Stimulated activated CD8-positive, alpha-beta memory T cell treated with anti-CD3 and anti-CD28 coated beads, Interleukin-7, amount 100 ng/mL, for 1 hour (primary cell): ENCODE measurements at places on chromosomes 7 and 10.

DNA sequence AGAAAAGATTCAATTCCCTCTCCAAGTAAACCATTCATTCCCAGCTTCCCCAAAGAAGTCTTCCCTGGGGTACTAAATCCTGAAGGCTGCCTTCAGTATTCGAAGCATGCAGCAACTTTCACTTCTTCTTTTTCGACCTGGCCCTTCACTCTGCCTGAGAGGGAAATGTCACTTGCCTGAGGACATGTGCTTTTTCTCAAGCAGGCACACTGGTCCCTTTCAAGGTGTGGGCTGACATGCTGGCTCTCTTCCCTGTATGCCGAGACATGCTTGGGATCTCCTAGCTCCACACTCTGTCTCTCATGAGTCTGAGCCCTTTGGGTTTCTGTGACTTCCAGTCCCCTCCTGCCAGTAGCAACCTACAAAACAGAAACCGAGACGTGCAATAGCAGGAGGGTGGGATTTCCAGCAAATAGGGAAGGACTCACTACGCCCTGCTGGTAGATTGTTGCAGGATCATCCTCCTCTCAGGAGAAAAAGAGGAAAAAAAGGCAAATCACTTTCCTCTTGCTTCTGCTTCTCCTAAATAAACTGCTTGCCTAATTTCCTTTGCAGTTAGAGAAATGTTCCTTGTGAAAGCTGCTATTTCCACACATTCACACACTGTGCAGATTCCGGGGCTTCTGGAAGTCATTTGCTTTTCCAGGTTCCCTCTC lies 33.5 kb downstream of the FIGNL1 start:
- DNase-seq, result no peak

DNA sequence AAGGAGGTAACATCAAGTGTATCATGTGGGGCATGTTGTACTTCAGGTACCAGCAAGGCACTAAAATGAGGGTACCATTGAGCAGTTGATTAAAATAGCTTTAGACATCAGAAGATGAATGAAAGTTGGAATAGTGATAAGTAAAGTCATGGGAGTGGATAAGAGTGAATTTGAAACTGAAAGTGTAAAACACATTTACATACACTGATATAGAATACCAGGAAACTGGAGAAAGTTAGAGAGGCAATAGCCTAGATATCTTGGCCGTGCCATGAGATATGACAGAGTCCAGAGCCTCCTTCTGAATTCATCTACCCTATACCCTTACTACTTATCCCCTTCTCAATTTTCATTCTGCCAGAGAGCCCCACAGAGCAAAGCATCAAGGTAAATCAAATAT lies 76.6 kb downstream of the GRM3 start:
- DNase-seq, result no peak

DNA sequence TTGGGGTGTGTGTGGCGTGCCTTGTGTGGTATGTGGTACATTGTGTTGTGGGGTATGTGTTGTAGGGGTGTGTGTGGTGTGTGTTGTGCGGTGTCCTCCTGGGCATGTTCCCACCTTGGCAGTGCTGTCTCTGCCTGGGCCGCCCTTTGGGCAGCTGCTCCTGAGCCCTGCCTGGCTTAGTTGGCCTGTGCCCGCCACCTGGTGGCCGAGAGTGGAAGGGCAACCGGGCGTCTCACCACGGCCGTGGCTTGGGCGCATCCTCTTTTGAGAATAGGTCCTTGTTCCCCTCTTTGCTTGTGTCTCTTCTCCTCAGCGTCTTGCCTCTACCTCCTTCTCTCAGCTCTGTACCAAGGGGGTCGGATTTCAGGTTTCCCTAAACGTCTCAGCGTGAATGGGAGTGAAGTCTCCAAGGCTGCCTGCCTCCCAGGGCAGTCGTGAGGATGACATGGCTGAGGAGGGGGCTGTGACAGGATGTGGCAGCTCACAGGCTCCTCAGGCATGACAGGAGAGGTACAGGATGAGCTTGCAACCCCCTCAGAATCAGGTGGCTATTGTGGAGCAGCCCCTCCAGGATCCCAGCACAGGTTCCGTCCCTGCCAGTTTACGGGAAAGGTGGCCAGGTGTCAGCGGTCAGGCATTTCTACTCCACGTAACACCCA lies 98.4 kb upstream of the PODXL start:
- peak; percentile 70 for DNase-seq

DNA sequence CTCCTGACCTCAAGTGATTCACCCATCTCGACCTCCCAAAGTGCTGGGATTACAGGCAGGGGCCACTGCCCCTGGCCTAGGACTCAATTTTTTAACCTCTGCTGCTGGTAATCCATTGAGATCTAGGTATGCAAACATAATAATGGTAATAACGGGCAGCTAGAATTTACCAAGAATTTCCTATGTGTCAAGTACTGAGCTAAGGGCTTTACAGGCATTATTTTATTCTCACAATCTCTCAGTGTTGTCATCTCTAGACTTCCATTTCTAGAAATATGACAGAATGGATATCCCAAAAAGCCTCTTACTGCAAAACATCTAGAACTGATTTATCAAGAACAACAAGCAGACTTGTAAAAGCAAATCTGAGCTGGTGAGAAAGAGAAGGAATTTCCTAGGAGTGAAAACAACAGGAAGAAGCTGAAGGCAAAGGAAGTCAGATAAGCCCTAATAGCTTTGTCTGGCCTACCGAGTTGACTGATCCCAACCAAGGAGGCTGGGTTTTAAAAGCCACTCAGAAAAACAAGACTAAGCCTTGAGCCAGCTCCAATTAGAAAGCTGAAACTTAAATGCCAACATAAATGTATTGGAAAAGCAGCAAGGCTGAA lies 70.6 kb downstream of the CCDC71L start:
- no peak for DNase-seq

GRCh38 chr7:2013381-2014311 lies 219.1 kb downstream of the MAD1L1 start:
- no peak for DNase-seq

DNA sequence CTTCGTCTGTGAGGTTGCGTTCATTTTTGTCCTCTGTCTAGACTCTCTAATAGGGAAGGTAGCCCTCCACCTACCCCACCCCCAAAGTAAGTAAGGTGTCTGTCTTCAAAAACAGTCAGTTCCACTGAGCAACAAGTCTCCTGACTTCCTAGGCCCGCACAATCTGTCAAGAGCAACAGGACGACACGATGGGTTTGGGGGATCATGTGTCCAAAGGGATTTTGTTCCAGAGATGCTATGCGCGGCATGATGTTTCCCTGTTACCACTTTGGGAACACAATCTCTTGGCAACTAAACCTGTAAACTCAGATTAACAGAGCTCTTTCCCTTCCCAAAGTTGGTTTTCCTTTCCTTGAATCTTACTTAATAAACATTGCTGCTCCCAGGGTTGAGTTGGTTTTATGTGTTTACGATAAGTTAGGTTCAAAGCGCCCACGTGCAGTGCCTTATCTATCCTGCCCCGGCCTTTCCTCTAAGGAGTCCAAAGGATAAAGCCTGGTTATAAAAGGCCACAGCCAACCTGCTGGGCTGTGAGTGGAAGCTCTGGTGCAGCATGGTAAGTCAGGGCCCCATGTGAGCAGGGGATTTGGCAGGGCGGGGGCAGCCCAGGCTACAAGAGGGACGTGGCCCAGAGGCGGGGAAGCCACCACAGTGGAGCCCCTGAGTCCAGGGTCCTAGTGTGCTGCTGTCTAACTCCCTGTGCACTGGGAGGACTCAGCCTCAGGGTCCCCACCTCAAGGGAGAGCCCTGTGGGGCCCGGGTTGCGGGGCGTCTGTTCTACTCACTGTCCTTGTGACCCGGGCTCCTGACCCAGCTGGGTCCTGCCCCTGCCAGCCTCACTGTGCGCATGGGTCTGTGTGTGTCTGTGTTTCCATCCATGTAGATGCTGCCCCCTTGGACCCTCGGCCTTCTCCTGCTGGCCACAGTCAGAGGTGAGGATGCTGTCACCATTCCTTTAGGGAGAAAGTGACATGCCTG lies at the start of gene PNLIPRP2:
TSS of gene PNLIPRP2 (plus strand) at position 531 of the 978 bp plus-strand sequence.
- DNase-seq, result no peak

DNA sequence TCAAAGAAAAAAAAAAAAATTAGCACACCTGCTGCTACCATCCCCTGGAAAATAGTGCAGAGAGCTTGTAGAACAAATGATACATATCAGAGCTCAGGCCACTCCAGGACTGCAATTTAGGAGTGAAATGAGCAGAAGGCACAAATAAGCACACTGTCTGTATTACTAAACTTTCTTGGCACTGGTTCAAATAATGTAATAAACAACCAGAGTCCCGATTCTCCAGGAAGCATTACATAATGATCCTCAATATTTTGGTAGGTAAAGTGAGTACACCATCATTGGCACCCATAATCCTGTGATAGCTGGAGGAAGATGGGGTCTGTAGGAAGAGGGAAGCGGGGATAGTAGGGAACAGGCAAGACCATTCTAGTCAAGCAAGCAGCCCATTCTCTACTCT lies 74.3 kb downstream of the SVOPL start:
- DNase-seq, result no peak

- DNase-seq, result no peak
Measured at GRCh38 chr10:87694011-87694794, 34.5 kb downstream of the PAPSS2 start.

- DNase-seq, result no peak
Measured at GRCh38 chr7:74718336-74718735, 55.5 kb upstream of the NCF1 start.

DNA sequence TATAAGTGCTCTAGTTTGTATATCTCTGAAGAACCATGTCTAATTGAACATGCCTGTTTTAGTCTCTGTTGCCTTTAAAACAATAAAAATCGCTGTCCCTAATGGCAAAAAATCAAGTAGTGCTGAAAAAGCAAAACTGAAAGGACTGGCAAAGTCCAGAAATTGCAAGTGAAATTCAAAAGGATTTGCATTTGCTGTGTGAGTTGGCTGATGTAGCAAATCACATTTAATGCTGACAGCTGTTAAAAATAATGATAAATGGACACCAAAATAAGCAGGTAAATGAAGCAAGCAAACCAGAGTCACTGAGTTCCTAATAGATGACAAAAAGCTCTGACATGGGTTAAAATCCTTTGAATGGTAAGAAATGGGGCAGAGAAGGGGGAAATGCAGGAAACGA lies 874.1 kb downstream of the GRM8 start:
- DNase-seq, result no peak

GRCh38 chr7:106717955-106718871 lies 57.3 kb upstream of the CCDC71L start:
- DNase-seq, result peak; percentile 23

DNA sequence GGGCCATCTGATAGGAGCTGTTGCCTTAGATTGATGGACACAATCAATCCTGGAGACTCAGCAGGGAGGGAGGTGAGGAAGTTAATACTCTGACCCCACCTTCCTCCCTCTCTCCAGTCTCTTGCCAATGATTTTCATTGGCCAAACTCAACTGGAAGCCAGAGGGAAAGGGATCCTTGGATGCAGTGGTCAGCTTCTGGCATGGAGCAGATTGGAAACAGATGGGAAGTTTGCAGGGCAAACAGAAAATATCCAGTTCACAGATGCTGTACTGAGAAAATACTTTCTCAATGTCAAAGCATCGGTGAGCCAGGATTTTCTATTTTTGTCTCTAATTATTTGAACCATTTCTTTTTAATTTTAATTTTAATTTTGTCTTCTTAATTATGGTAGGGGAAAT lies 170.8 kb downstream of the BBS9 start:
- no peak for DNase-seq

DNA sequence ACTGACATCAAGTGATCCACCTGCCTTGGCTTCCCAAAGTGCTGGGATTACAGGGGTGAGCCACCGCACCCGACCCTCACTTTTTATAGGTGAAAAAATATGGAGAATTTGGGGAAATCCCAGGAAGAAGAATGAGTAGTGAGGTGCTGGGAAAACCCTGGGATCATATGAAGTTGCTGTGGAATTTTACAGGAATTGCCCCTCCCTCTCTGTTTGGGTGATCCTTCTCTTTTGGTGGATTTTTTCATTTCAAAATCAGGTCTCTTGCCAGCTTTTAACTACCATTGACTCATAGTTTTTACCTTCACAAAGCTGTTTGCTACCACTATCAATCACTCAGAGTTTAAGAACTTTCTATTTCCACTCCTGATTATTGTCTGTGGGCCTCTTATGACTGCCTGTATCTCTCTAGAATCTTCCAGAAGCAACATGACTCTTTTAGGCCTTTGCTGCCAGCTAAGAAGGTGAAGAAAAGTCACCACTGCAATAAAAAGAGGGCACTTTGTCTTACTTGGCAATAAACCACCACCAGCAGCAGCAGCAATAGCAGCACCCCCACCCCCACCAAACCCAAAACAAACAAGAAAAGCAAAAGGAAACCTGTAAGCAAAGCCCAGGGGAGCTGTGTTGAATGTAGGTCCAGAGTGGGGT lies 4.0 kb upstream of the GIMAP8 start:
- no peak for DNase-seq

DNA sequence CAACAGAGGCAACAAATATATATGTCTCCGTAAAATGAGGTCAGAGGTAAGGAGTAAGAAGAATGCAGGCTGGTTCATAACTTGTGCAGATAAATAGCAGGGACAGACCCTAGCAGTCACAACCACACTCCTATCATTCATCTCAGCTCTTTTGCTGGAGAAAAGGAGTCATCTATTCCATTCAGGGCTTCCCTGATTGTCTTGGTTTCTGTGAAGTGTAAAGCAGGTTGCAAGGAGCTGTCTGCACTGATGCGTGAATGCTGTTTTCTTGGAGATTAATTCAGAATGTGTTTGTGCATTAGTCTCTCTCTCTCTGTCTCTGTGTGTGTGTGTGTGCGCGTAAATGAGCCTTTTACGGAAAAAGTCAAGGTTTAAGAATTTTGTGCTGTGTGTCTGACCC lies 643.3 kb upstream of the SORCS1 start:
- DNase-seq, result no peak

DNA sequence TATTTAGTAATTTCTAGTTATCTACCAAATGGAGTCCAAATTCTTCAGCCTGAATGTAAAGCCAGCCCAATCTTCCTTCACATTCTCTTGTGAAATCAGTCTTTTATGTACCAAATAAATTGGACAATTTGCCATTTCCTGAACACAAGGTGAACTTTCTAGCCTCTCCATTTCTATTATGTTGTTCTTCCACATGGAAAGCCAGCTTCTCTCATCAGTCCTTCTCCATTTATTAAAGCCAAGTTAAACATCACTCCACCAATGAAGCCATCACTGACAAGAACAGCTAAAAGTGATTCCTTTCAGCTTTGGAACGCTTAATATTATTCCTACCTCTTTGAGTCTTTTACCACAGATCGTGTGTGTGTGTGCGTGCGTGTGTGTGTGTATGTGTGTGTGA lies 88.4 kb downstream of the VPS41 start:
- DNase-seq, result no peak

DNA sequence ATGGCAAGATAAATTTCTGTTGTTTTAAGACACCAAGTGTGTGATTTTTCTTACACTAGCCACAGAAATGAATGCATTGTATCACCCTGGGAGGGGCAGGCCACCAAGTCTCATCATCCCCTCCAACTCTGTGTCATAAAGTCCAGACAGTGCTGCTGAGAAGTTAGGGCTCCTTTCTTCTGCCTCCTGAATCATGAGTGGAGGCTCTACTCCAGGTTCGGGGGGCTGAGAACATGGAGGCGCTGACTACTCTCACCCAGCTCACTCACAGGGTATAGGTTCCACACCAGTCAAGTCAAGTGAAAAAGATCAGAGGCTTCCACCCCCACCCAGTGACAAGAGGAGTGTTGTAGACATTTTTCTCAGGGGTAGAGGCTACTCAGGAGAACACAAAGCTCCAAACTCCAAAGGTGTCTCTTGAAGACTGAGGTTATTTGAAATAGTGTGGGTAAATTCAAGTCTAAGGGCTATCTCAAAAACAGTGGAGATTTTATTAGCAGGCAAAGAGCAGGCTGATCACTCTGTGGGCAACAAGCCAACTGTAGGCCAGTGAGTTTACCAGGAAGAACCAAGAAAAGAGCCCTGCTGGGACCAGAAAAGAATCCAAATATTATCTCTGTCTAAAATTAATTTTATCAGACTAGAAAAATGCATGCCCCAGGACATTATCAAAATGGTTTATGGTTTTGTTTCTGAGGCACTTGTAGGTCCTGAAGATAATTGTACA lies 118.6 kb upstream of the RET start:
- no peak for DNase-seq
